ENCODE measurements at places on chromosomes 16 and 17.

- DNase-seq, result peak; percentile 61
These were observed 63.5 kb downstream of the PCTP start for GRCh38 chr17:55814377-55814776.

GRCh38 chr17:42904110-42904469 lies 3.5 kb downstream of the G6PC1 start:
- DNase-seq, result no peak

DNA sequence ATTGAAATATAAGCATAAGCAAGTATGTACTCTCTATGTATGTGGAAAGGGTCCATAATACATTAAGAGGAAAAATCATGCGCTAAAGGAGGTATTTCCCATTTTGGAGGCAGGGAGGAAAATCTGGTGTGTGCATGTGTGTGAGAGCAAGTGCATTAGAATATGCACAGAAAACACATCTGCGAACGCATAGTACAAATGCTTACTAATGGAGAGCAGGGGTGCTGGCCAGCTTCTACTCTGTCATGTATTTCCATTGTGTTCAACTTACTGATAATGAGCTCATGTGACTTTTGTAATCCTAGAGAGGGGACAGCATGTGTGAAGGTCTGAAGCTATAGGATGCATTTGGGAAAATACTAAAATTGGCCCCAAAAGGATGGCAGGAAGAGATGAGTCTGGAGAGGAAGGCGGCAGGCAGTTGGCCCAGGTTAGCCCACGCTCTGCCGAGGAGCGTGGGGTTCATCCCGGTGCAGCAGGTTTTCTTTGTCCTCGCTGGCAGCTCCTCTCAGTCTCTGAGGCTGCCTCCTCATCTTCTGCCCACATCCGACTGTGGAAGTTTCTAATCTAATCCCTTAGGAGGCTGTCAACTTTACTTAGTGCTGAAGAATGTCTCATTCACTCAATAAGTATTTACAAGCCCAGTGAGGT lies 17.8 kb upstream of the KSR1 start:
- DNase-seq, result no peak

DNA sequence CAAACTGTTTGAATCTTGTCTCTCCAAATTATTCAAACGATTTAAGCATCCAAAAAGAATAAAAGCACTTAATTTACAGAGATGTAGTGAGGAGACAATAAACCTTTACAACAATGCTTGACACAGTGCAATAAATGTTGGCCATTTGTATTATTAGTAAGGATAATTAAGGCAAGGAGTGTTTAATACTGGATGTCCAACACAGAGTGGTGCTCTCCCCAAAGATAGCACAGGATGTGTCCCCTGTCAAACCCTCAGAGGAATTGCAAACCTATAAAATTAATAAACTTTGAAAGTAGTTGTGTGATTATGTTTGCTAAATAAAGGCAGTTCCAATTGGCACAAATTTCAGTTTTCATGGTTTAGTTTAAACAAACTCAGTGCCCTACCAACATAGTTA lies 253.0 kb upstream of the AXIN2 start:
- DNase-seq, result no peak

DNA sequence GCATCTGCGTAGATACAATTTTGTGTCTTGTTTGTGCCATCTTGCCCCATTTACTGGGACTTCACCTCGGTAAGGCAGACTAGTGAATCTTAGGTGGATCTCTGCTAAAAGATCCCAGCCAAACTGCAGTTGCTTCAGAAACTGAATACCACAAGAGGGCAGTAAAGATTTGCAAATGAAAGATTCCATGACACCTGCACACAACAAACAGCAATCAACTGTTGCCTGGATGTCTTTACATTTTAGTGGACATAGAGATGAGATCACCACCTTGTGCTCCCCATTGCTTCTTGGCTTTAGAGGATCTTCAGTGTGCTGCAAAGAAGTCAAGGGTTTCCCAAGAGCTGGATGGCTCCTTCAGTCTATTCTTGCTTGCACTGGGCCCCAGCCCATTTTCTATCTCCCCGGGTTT lies 119.2 kb upstream of the CACNG5 start:
- peak; percentile 77 for DNase-seq

GRCh38 chr17:37485938-37486570 lies 3.6 kb upstream of the DUSP14 start:
- no peak for DNase-seq

DNA sequence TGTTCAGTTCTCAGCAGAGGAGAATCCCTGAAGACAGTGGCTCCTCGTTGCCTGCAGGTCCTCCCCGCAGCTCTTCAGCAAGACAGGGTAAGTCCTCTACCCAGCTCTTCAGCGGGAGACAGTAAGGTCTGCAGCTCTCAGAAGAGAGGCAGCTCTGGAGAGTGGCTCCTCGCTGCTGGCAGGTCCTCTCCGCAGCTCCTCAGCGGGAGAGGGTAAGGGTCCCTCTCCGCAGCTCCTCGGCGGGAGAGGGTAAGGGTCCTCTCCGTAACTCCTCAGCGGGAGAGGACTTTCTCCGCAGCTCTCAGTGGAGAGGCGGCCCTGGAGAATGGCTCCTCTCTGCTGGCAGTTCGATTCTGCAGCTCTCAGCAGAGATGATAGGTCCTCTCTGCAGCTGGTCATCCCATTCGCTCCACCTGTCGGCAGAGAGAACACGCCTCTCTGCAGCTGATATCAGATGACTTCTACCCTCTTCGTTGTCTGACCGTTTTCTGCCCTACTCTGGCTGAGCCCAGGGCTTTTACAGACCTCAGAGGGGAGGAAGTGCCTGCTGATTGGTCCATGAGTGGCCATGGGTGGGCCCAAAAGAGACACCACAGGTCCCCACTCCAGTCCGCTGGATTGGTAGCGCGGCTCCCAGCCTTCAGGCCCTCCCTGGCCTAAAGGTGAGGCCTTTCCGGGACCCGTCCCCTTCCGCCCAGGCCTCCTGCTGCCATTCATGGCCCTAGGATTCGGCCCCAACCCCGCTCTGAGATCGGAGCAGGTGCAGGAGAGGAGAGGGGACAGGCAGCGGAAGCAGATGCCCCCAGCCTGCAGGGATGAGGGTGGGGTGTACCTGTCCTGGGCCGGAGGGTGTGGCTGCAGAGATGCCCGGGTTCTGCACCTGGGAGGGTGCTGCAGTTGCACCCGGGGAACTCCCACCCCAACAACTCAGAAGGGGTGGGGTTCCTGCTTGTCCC lies 11.9 kb upstream of the SHCBP1 start:
- DNase-seq, result no peak

DNA sequence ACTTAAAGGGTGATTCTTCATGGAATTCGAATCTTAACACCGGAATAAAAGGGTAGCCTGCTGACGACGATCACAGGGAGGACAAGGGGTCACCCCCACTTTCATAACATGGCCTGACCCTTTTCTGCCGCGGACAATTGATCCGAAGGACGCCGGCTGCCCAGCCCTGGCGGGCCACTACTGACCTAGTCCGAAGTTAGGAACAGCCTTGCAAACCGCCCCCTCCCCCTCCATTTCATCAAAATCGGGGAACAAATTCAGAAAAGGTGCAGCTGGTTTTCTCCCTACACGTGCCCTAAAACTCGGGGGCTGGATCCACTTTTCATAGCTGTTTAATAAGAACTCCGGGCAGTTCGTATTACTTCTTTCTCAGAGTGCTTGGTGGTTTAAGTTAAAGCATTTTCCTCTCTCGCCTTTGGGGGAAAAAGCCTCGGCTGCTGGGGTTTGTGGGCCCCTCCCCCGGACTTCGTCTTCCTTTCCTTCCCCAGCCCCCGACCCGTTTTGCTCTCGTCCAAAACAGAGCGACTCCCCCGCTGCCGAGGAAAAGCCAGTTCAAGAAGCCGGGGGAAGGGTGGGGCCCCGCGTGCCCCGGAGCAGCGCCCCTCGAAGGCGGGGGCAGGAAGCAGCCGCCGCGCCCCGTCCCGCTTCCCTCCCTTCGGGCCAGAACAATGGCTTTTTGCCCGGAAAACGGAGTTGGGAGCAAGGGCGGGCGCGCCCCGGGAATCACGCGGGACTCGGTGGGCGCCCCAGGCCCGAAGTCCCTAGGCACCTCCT lies 641 bp upstream of the CBX2 start:
- DNase-seq, result peak; percentile 49

- DNase-seq, result peak; percentile 95
These were observed 29.4 kb upstream of the BAHCC1 start for GRCh38 chr17:81365601-81366585.

DNA sequence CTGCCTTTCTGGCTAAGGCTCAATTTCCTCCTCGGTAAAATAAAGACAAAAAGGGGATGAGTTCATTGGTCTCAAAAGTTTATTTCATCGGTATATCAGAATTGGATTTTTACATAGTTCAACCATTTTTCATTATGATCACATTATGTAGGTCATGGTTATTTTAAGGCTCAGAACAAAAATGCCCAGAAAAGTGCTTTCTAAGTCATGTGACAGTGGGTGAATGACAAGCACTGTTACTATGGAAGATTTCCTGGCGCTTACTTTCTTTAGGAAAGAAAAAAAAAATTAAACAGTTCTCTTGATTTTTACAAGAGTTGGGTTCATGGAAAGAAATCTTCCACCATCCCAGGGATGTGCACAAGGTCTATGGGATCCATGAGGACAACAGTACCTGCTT lies 117.9 kb upstream of the CES5A start:
- no peak for DNase-seq

- DNase-seq, result peak; percentile 41
These were observed 2.6 kb upstream of the OMG start for GRCh38 chr17:31299624-31300023.

- no peak for DNase-seq
These were observed 7.6 kb upstream of the KIF19 start for GRCh38 chr17:74318391-74318790.

DNA sequence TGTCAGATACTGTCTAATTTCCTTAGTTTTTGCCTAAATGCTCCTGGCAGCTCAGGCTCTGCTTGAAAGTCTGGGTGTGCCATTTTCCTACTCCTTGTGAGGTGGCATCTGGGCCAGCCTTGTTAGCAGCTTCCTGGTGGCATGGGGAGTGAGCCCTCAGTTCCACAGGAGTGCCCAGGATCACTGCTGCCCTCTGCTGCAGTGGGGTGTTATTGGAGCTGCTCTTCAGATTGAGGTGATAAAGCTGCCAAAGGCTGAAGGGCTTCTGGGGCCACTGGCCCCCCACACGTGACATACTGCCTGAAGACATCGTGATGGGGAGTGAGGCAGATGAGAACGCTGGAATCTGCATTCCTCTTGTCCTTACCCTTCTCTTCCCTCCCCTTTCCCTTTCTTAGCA lies 27.4 kb downstream of the CEP95 start:
- peak; percentile 40 for DNase-seq

DNA sequence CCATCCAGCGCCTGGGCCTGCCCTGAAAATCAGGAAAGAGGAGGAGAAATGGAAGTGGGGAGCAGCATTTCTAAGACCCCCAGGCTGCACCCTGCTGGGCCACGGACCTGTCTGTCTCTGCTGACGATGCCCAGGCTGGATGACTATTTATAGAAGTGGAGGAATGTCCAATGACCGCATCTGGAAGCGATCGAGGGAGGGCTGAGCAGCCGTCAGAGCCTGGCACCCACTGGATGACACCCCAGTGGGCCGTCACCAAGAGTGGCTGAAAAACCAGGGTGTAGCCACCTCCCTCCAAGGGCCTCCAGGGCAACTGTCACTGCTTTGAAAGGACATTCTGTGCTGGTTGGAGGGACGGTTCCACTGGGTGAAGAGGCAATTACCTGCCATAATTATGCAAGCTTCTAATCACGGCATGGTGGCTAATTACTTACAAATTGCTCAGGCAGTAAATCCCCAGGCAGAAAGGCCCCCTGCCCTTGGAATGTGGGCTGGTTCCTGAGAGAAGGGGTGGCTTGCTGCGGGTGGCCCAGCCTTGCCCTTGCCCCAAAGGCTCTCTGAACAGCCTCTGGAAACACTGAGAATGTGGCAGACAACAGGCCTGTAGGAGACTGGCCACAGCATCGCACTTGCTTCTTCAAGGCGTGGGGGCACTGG lies 332.1 kb downstream of the C16orf95 start:
- no peak for DNase-seq

- no peak for DNase-seq
These were observed 27.4 kb downstream of the IRF8 start for GRCh38 chr16:85926370-85926769.

GRCh38 chr16:68072038-68072695 lies 13.0 kb upstream of the NFATC3 start:
- DNase-seq, result peak; percentile 73

- peak; percentile 10 for DNase-seq
These were observed 1.4 kb upstream of the SETD6 start for GRCh38 chr16:58513874-58514273.

DNA sequence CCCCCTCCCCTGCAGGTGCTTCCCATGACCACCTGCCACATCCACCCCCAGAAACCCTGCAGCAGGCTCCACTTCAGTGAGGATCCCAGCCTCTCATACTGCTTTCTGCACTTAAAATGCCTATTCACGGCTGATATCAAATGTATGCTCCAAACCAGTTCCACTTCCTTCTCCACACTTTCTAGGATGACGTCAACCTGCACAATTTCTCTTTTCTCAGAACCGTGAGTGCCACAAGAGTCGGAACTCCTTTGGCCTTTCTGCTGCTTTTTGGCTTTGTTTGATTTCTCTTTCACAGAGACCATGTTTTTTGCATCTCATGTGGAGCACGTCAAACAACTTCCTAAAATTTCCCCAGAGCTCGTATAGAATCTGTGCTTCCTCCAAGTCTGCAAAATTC lies 378.8 kb upstream of the TNRC6C start:
- no peak for DNase-seq

- no peak for DNase-seq
These were observed 17.8 kb upstream of the EMP2 start for GRCh38 chr16:10598157-10598556.

- DNase-seq, result no peak
These were observed 108.9 kb upstream of the EEF2KMT start for GRCh38 chr16:5206331-5206990.

GRCh38 chr16:47887496-47887895 lies 268.3 kb downstream of the ABCC12 start:
- DNase-seq, result peak; percentile 83

DNA sequence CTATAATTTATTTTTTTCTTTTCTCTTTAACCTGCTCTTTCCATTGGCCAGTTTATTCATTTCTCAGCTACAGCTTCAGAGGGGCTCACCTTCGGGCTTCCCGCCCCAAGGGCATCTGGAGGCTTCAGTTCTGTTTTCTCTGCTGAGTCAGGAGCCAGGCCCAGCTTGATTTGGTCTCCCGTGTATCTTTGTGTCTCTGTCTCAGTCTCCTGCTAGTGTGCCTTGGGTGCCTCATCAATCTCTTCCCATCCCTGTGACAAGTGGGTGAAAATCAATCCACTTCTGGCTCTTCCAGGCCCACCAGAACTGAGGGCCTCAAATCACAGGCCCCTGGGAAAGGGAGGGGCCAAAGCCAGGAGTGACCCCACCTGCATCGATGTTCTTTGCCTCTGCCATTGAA lies 72.1 kb downstream of the CCDC182 start:
- no peak for DNase-seq

GRCh38 chr16:64870859-64871258 lies 251.0 kb downstream of the CDH11 start:
- no peak for DNase-seq

DNA sequence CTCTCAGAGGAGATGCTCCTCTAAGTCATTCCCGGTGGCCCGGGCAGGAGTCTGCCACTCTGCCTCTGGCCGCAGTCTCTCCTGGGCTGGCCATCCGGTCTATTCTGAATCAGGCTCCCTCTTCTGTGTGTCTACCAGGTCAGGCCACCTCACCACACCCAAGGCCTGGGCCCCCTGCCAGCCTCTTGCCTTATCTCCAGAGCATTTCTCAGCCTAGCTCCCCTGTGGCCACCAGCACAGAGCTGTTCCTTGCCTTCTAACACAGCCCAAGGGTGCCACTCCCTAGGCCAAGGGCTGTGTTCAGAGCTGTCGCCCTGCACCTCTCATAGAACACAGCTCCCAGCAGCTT lies 55.3 kb downstream of the MYO18A start:
- no peak for DNase-seq

GRCh38 chr16:67666032-67666551 lies 458 bp downstream of the ENKD1 start:
- DNase-seq, result peak; percentile 38

- peak; percentile 97 for DNase-seq
These were observed 33.4 kb upstream of the CLEC18A start for GRCh38 chr16:69917739-69918138.
